Retinal pigment epithelial cell (primary cell): ENCODE measurements at places on chromosomes 1 and 21.
A peak's percentile ranks its signal among the peaks of the same experiment; 100 is the strongest.

DNA sequence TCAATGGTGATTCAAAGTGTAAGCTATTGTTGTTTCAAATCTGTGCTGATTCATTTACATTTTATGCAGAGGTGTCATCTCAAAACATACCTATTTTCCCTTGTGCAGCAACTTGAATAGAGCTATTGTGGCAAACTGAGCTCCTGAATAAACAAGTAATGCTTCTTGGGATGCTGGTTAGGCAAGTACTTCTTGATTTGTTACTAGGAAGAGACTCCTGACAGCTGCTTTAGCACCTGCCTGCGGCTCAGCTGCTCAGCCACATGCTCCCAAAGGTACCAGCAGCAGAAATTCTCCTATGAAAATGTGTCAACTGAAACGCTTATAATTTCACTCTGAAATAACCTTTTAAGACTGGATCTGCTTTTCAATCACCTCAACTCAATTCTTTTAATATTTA, 352.3 kb downstream of the RYR2 start:
- DNase-seq, result no peak

GRCh38 chr1:115890580-115890979, 49.7 kb upstream of the NHLH2 start:
- DNase-seq, result no peak

DNA sequence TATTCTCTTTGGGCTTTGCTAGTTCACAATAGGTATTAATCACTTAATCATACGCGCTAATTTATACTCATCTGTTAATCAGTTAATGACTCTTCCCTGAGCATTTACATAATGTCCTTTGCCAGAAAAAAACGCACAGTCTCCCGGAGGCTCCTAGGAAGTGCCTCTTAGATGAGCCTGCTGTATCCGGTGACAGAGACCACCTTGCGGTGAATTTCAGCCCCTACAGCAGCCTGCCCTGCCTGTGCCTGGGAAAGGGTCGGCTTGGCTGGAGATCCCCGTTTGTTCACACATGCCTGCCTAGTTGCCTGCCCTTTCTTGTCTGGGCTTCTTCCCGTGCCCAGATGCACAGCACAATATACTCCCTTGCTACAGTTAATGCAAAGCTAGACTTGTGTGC, 152.9 kb downstream of the ZBTB18 start:
- no peak for DNase-seq

GRCh38 chr1:58861506-58861905, 77.7 kb upstream of the JUN start:
- DNase-seq, result no peak

DNA sequence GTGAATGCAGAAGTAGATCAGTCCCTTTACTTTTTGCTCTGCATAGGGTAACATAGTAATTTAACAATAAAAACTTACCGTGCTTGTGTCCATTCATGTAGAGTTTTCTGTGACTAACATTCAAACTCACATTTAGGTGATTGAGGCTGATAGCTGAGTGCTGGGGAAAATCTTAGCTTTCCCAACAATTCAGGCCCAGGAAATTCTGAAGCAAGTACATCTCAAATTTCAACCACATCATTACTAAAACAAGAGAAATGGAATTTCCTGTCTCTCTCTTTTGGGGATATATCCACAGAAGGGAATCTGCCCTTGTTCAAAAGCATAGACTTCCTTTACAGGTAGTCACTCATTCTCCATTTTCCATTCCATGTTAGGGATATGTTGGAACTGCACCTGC, 33.1 kb upstream of the C1orf146 start:
- DNase-seq, result no peak

DNA sequence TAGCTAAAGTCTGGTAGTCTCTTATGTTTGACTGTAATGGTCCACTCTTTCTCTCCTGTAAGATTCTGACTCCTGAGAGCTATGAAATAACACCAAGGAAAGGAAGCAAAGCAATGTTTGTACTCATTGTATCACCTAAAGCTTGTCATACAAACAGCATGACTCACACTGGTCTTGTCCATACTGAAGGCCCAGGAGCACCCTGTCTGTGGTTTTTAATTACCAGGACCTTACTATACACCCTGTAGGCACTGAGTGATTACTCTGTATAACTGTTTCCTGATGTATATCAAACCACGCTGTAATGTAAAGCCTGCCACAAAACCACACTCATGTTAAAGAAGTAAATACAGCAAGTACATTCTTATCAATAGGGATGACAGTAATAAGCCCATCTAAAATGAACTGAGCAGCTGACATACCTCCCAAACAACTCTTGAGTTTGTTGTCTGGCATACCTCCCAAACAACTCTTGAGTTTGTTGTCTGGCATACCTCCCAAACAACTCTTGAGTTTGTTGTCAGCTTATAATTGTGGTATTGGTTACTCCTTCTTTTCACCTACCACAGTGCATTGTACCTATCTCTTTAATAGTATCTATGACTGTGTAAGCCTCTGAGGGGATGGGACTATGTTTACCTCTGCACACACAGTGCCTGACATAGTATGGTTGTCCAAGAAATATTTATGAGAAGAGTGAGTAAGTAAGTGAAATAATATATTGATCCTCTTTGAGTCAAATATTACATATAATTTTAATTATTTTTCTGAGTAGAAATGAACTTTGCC, 11.6 kb upstream of the TNFSF18 start:
- DNase-seq, result peak; percentile 46

DNA sequence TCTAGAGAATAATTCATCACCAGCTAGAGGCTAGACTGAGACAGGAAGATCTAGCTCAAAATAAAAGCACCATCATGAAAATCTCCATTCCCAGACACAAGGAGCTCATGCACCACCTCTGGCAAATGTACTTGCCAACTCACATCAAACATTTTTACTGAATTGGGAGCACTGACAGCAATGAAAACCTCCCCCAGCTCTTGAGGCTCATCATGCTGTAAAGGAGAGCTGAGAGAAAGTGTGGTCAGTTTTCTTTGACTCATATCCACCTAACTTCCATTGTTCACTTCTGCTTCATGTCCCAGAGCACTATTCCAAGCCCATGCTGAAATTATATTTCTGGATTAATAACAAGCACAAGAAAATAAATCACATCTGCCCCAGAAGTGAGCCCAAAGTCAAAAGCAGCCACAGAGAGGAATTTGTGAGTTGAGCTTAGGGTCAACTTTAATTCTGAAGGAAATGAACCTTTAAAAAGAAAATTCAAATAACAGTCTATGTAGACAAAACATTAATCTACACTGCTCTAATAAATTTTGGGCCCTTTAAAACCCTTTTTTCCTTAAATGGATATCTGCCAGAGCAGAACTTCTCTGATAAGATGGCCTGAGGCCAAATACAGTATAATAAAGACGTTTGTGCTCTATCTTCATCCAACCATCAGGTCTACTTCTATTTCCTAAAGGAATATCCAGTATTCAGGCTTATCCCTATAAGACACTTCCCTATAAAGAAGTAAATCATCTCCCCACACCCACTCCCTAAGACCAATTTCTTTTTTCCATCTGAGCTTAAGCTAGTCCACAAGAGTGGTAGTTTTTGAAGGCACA, 85.9 kb upstream of the ADAM30 start:
- no peak for DNase-seq

DNA sequence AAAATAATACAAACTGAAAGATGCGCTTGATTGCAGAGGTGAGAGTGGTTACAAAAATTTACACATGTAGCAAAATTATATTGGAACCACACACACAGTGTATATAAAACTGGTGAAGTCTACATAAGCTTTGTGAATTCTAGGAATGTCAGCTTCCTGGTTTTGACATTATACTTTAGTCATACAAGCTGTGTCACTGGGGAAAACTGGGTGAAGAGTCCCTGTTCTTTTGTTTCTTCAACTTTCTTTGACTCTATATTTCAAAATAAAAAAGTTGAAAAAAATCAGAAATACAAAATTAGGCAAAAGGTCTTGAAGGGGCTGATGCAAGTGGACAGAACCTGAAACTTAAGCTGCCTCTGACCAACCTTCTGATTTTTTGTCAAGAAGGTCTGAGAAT, 3.0 kb downstream of the C1QC start:
- no peak for DNase-seq

GRCh38 chr1:54982739-54983138, 2.3 kb downstream of the TMEM61 start:
- DNase-seq, result no peak

DNA sequence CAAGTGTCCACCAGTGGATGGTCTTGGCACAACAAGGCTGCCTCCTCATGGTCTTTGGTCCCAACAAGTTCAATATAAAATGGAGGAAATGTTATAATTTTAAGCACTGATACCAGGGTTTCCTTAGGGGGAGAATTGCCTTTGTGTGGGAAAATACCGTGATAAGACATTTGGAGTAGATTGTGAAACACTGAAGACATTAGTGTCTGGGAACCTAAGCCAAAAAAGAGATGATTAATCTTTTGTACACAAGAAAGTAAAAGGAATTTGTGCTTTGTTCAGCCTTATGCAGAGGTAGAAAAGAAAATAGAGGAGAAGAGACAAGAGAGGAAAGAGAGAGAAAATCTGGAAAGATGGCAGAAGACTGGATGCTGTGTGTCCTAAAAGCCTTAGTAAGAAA, 36.1 kb downstream of the ST6GALNAC3 start:
- no peak for DNase-seq

GRCh38 chr1:223340637-223341036, 23.3 kb downstream of the SUSD4 start:
- no peak for DNase-seq

GRCh38 chr21:14685568-14685967, 139.5 kb upstream of the SAMSN1 start:
- DNase-seq, result no peak

DNA sequence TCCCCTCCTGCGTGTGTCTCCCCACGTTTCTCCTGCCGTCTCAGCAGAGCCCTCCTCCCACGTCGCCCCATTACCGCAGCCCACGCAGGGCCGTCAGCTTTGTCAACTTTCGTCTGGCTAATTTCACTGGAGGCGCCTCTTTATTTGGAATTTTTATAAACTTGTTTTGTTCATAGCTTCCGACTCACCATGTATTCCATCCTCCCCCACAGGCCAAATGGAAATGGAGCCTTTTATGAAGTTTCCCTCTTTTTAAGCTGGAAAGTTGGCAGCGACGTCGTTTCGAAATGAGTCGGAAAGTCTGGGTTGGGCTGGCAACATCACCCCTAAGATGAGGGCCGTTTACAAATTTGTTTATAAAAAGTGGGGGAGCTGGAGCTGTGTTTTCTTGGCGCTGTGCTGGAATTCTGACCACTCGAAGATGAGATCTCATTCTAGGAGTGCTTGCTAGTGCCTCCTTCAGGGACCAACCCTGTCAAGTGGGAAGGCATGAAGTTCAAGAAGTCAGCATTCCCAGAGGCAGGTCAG, 23.7 kb upstream of the SLC45A1 start:
- no peak for DNase-seq

- DNase-seq, result no peak
These were observed 2.5 kb downstream of the PBX1 start for GRCh38 chr1:164561472-164561871.

DNA sequence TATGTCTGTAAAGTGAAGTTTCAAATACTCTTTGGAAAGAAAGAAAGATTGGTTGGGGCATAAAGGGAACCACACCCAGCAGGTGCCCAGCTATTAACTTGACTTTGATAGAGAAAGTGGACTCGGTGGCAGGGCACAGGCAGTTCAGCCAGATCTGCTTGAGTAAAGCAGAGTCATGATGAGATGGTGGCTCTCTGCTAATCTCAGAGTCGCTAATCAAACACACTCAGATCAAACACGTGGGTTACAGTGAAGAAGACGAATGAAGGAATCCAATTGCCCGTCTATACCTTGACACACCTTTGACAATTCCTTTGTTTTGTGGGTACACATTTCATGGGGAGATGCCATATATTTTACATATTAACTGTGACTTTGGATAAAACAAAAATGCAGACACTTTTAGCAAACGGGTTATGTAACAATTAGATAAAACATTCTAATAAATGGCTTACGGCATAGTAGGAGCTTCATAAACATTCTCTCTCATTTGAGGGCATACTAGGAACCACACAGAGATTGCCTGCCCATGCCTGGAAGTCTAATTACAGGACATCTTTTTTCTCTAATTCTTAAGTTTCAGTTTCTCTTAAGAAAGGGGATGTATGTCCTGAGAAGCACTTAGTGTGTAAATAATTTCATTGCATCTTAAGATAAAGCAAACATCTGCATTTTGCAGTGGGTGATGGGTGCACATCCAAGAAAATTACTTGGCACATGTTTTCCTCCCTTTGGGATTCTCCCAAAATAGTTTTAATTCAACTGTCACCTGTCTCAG, 7.2 kb downstream of the CBR1 start:
- DNase-seq, result no peak

DNA sequence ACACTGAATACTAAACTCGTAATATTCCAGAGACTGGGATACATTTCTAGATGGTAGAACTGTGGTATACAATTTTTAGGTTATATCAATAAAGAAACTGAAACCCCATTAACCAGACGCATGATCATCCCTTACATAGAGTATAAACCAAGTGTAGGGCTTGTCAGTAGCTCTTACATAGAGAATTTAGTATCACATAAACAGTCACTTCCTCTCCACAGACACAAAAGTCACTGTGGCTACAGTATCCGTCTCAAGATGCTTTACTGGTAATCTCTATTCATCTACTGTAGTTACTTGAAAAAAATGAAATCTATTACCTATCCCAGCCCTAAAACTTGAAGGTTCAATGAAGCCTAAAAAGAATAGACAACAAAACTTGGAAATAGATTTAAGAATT, 252.3 kb upstream of the TMPRSS15 start:
- DNase-seq, result no peak

DNA sequence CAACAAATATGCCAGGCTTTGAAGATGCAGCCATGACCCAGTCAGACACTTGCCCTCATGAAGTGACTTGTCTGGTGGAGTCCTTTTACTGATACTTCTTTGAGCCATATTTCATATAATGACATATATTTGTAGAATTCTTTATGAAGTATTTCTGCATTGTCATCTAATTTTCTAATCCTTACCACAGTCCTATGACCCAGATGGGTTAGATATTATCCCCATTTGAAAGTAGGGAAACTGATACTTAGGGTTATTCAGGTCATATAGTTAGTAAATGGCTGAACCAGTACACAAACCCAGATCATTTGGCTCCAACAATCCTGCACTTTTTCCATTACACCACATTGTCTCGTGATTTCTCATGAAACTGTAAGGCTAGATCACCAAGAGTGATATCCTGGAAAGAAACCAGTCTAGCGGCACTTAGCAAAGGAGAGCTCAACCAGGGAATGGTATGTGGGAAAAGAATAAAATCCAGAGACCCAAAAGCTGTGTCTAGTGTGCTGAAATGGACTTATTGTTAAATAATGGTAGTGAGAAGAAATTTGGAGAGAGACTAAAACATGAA, 49.6 kb downstream of the ZFYVE9 start:
- no peak for DNase-seq

GRCh38 chr1:178684111-178684510, 40.9 kb upstream of the RALGPS2 start:
- DNase-seq, result no peak

DNA sequence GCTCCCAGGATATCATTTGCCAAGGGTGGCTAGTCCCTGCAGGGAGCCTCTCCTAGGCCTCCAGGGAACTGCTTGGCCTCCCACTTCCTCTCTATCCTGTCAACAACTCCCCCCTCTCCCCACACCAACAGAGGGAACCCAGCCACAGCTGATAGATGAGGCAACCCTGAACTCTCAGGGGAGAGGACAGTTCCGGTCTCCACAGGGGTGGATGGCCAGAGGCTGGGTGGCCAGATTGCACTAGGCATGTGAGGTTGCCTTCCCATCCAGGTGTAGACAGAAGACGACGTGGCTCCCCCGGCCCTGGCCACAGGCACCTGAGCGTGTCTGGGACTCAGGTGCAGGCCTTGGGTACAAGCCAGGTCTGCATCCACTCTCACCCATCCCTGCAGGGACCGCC, 53.3 kb downstream of the TOR1AIP2 start:
- DNase-seq, result no peak
